CD4-positive, alpha-beta T cell treated with Interleukin-4 for 1 hour (primary cell): ENCODE measurements at places on chromosomes 13 and 19.

DNA sequence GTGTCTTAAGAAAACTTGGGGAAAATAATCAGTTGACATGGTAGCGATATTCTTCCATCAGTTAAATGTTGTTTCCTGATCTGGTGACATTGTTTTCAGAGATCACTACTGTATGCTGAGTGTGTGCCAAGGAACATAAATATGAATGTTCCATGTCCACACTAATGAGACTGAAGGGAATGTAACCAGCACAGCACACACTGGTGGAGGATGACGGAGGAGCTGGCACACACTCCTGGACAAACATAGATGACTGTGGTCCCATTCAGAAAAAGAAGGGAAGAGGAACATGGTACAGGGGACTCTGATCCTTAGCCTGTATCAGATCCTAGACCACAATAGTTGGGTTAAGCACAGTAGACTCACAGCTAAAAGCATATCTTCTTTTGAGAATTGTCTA is 574.8 kb downstream of the MYO16 start:
- DNase-seq = no peak

DNA sequence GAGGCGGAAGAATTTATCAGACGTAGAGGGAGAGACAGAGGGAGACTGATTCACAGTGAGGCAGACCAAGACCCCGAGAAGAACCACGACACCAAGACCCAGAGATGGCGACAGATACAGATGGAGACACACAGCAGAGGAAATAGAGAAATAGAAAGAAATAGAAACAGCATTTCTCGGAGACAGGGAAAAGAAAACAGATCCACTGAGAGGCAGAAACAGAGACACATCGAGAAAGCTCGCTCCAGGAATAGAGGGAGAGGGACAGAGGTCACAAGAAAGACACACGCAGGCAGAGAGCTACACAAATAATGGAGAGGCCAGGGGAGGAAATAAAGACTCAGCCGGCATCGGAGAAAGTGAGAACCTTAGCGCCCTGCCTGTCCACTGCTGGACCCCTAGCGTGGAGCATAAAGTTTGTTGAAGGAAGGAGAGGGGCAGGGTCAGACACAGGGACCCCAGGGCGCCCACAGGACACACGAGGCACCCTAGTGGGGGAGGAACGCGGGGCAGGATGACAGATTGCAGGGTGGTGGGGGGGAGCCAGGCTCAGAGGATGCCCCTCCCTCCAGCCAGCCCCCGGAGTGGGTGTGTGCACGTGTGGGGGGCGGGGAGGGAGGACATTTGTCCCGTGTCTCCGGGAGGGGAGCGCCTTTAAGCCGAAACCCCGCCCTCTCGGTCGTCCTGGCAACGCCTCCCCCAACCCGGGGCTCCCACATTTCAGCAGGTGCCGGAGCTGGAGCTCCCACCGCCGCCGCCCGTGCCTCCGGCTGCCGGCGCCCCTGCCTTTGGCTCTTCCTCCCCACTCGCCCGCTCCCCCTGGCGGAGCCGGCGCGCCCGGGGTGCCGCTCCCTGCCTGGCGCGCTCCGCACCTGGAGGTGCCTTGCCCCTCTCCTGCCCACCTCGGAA is at the start of gene PRKCG:
PRKCG (plus strand) TSS at position 716 of the 909 bp plus-strand sequence. CDS start 298 bp downstream, outside the sequence.
- DNase-seq = peak; percentile 72

GRCh38 chr19:38105574-38105973 is 118.4 kb downstream of the DPF1 start:
- DNase-seq = no peak

- DNase-seq = no peak
Measured at GRCh38 chr19:42292963-42293362, 9.0 kb upstream of the PRR19 start.

DNA sequence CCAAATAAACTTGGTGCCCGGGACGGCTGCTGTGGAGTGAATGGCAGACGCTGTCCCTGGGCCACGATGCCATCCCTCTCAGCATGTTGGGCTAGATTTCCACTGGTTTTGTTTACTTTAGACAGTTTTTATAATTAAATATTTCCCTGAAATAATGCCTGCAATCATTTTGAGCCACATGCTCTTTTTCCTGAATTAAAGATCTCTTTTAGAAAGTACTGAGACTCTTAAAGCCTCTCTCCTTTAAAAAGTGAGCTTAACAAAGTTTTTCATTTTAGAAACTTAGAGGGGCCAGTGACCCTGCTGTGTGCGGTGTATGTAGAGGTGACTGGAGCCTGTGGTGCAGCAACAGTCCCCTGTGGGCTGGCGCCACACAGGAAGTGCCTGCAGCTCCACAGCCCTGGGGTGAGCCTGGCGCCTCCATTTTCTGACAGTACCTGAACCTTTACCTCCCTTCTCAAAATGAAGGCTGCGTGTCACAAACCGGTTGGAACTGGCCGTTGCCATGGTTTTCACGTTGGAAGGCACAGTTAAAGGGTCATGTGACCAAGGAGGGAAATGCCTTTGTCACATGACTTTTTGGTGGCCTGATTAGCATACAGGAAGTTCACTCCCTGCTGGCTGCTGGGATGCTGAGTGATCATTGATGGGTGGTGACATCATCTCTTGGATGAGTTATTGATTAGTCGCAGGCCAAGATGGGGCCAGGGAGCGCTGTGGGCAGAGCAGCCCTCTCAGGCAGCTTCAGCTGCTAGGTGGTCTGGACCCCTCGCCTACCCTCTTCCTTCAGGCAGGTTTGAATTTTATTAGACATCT is 26.3 kb downstream of the TSSK6 start:
- peak; percentile 95 for DNase-seq

DNA sequence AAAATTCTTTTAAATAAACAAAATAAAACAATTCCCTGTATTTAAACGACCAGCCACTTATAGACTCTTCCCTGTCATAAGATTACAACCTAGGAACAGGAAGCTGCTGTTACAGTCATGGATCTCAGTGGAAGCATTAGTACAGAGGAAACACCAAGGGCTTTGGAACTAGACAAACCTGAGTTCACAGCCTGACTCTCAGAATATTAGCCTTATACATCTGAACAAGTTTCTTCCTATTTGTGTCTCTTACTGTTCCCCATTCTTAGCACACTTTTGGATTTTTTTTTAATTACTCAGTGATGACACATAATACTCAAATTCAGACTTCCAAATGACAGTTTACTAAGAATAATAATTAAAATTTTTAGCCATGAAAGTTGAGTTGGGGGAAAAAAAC is 46.1 kb downstream of the ZDHHC20 start:
- no peak for DNase-seq

DNA sequence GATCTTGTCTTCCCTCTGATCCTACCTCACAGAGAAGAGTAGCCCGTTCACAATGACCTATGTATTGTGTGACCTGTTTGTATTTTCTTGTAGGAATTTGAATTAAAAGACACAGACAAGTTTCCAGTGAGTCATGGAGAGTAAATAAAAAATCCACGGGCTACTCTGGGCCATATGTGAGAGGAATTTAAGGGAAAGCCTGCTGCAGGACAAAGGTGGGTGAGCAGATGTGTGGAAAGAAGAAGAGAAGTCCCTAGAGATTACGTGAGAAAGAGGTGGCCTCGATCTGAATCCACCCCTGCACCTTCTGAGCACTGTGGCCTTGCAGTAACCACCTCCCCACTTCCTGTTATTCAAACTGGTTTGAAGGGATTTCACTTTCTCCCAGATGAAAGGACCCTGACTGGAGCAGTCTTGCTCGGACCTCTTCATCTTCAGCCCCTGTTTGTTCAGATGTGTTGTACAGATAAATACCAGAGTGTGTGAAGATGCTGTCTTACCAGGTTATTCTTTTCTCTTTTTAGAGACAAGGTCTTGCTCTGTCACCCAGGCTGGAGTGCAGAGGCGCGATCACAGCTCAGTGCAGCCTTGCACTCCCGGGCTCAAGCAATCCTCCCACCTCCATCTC is 205.4 kb downstream of the PDS5B start:
- DNase-seq = peak; percentile 39

DNA sequence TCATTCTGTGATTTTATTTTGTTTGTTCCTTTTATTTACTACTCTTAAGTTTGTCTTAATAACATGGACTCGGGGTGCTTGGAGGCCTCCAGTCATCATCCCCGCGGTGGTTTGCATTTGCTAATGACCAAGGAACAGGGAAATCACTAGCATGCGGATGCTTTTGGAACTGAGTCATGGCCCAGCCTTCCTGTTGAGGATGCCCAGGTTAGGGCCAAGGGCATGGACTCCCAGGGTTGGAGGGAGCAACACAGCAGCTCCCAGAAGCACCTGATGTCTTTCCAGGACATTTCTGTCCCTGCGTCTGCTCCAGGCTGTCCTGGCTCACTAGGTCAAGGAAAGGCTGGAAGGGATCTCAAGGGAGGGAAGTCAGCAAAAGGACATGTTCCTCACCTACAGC is 423.7 kb upstream of the TSHZ3 start:
- no peak for DNase-seq

- DNase-seq = no peak
Measured at GRCh38 chr19:21912654-21913053, 76.7 kb upstream of the ZNF43 start.

GRCh38 chr19:57583104-57583520 is 833 bp upstream of the ZIK1 start:
- DNase-seq = no peak

DNA sequence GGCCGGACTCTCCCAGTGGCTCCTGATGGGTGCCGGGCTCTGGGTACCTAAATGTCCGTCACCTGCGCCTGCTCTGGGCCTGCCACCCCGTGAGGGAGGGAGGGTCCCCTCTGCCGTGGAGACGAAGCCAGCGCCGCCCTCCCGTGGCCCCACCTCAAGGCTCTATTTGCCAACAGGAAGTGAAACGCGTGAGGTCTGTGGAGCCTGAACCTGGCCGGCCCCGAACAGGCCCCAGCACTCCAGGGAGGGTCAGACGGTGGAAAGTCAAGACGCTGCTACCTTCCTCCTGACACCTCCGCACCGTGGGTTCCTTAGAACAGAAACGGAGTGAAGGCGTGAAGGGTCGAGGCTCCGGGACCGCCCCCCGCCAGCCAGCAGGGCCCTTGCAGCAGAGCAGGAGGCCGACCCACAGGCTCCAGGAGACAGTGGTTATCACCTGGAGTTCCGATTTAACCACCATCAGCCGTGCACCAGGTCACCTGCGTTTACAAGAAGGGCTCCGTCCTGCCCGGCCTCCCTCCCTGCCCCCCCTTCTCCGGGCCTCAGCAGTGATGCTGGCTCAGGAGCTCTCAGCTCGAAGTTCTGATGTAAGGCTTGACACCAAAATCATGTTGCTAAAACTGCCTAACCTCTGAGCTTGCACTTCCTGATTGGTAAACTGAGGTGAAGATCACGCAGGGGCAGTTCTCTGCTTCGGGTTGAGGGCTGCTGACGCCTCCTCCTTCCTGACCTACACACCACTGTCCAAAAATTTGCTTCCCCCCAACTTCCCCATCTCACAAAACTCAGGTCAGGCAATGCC is 50.9 kb upstream of the C13orf46 start:
- DNase-seq = no peak

- DNase-seq = no peak
Measured at GRCh38 chr19:5893907-5894703, 9.5 kb downstream of the NDUFA11 start.

DNA sequence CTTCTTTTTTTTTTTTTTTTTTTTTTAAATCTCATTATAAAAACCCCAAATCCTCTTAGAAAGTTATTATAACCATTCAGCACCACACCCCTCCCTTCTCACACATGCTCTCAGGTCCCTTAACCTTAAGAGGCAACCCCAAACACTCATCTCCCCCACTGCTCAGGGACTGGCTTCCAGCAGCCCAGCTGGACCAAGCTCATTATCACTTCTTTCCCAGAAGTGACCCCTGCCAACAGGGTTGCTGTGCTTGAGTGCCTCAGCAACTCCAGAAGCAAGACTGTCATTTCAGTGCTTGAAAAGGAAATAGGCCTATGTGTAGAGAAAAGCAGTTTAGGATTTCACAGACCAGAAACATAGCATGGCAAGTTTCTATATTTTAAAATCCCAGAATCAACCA is 84.3 kb downstream of the SLAIN1 start:
- DNase-seq = no peak

- no peak for DNase-seq
Measured at GRCh38 chr19:39563408-39563807, 23.4 kb upstream of the EID2 start.

DNA sequence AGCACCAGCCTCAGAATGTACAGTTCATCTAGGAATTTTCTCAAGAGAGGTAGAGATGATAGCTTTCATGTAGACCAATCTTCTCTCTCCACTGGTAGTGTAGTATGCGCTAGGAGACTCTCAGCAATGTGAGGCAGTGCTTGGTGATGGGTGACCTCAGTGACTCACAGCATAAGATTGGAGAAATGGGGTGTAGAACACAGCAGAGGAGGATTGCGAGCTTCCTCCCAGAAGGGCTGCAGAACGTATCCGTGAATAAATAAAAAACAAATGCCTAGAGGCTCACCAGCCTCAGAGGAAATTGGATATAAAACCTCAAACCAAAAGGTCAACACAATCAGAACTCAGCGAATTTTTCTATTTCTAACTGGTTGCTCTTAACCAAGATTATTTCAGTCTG is 182.9 kb upstream of the RXFP2 start:
- DNase-seq = no peak

DNA sequence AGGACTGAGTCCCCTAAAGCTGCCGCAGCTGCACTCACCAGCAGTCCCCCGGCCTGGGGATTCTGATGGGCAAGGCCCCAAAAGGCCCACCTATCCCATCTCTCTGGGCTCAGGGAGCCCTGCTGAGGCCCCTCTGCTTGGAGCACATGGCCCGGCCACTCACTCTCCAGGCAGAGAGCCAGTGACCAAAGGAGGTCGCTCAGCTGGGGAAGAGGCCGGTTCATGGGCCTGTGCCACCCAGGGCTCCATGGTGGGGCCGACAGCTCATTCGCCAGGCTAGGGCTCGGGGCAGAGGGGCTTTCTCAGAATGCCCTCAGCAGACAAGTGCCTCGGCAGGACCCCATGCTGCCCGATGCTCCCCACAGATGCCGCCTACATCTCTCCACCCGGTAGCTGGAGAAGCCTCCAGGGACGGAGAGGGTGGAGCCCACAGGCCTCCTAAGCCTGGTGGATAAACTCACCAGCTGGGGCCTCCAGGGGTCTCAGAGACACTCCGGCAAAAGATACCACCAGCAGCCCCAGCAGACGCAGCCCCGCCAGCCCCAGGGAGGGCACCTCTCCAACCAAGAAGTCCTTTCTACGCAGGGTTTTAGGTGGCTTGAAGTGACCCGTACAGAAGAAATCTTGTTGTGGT is 54.4 kb downstream of the MLLT1 start:
- no peak for DNase-seq

DNA sequence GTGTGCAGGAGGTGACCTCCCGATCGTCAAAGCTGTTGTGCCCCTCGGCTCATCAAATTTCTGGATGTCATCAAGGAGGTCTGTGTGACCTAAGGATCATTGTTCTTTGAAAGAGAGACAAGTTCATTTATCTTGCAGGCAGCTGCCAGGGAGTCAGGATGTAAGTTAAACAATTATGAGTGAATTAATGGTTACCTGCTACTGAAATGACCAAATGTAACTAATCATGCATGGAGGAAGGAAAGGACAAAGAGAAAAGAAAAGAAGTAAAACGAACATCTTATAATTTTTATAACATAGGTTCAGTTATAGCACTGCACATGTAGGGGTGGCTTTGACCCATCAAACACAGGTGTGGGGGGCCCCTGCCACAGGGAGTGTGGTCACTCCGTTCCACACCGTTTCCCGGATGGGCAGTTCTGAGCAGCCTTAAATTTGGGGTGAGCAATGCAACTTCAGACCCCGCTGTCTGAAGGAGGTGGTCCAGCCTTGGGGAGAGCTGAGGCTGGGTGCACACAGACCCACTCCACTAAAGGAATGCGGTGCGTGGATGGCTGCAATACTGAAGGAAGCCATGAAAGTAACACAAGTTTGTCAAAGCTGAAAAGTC is 5.3 kb downstream of the CD22 start:
- no peak for DNase-seq
